ENCODE measurements at places on chromosomes 3 and 15. TPM values are rescaled to one million over a fixed set of nuclear protein-coding genes. Genes with fewer than 3 reads are reported as not detected.

The BMF gene
- 0.83 TPM for total RNA-seq

The CAPN3 gene
- not detected for total RNA-seq

GRCh38 chr3:179760944-179761343, 108.1 kb downstream of the USP13 start:
- peak; percentile 94 for DNase-seq

DNA sequence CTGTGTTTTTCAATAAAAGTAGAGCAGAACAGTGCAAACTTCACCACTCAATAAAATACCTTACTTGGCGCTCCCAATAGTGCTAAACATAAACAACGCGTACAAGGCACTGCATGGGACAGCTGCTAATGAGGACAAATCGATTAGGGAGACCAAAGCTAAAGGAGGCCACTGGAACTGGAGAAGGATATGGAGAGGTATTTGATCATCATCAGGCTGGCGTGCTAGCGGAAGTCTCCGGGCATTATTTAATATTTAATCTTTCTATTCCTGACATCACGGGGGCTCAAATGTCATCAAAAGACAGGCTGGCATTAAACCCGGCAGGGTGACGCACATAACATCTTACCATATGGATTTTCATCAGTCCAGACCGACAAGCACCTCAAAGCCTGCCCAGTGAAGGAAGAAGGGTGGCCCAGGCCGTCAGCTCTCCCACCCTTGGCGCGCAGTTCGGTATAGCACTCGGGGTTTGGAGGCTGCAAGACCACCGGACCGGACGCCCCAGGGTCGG, 604 bp downstream of the CCPG1 start:
- peak; percentile 22 for DNase-seq

DNA sequence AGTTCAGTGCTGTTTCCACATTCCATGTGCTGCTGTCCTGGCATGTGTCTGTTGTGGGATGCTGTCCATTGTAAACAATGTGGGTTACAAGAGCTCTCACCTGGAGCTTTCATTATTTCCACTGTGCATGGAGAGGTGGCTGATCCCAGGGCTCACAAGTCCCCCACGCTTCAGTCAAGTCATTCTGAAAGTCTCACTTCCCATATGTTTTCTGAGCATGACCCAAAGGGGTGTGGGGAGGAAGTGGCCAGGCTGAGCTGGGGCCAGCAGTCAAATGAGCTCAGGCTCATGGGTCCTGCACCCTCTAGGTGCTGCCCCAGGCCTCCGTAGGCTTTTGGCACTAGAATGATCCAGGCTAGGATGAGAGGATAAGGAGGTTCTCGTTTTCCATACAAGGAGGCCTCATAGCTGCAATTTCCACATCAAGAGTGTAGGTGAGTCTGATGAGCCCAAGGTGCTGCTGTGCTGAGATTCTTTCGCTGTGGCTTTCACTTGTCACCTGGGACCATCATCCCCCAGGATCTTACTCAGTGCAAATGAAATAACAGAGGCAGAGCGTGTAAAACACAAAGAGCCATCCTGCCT, 22.0 kb downstream of the STARD5 start:
- DNase-seq, result no peak

GRCh38 chr3:71551311-71551919, 32.1 kb downstream of the FOXP1 start:
- no peak for DNase-seq

DNA sequence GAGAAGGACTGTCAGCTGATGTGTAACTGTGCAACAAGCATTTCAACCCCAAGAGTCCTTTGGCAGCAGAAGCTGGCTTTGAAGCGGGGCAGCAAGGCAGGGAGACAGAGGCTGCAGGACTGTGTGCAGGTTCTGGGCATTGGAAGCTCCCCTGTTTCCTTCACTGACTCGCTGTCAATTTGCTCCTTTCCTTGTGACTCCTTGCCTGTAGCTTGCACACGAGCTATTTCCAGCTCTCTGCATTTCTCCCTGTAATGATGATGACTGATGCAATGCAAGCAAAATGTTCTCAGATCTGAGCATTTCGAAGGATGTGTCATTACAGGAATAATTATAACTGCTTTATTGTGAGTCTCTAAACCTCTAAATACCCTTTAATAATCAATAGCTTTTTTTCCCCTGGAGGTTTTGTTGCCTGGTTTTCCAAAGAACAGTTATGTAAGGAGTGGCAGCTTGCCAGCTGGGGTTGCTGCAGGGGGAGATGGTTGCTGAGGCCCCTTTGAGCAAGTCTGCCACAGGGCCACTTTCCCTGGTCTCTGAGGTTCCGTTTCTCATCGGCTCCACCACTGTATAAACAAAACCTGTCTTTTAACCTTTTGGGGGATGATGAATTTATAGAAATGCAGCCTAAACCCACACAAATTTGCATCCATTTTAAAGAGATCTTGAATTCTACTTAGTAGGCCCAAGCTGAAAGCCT, 2.8 kb downstream of the APOD start:
- DNase-seq, result no peak

GRCh38 chr3:9078561-9079240, 115.4 kb upstream of the RAD18 start:
- DNase-seq, result no peak

DNA sequence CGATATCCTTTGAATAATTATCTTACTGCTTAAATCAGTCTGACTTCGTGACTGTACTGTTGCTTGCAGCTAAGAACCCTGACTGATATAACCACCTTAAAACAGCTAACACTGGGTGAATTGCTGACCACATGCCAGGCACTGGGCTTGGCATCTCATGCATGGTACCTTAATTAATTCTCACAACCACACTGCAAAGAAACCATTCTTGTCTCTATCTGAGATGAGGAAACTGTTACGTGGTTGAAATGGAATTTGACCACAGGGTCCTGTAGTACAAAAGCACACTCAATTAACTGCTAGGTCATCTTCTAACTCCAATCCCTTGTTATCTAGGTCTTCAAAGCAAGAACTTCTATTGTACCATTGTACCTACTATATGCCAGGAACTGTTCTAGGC, 92.7 kb upstream of the PRICKLE2 start:
- DNase-seq, result peak; percentile 92

GRCh38 chr3:193030276-193030675, 112.6 kb upstream of the MB21D2 start:
- DNase-seq, result peak; percentile 35

- peak; percentile 86 for DNase-seq
Measured at GRCh38 chr3:101065962-101066361, 72.7 kb upstream of the ABI3BP start.
